ENCODE measurements at places on chromosomes 6 and 20. TPM values are rescaled to one million over a fixed set of nuclear protein-coding genes. Genes with fewer than 3 reads are reported as not detected.

Gene DEFB124
- not detected for total RNA-seq

Gene PSMA7
- 235 TPM for total RNA-seq

Gene SMIM26
- total RNA-seq = 62.8 TPM

Gene SLC17A1
- not detected for total RNA-seq

Gene ERVFRD-1
- total RNA-seq = 0.08 TPM

Gene KIF13A
- 0.20 TPM for total RNA-seq

Gene ABT1
- total RNA-seq = 27.2 TPM

Gene SERINC1
- 71.4 TPM for total RNA-seq

Gene RIMS4
- total RNA-seq = not detected

Gene RPRD1B
- 34.3 TPM for total RNA-seq

Gene DNAH8
- not detected for total RNA-seq
